A172 (cell line): ENCODE measurements at places on chromosomes 7 and 10. TPM values are rescaled to one million over a fixed set of nuclear protein-coding genes. Genes with fewer than 3 reads are reported as not detected.

- peak; percentile 80 for DNase-seq
Measured at GRCh38 chr10:23158370-23158769, 33.7 kb upstream of the PTF1A start.

- no peak for DNase-seq
Measured at GRCh38 chr10:1035201-1035600, 9.5 kb upstream of the IDI2 start.

DNA sequence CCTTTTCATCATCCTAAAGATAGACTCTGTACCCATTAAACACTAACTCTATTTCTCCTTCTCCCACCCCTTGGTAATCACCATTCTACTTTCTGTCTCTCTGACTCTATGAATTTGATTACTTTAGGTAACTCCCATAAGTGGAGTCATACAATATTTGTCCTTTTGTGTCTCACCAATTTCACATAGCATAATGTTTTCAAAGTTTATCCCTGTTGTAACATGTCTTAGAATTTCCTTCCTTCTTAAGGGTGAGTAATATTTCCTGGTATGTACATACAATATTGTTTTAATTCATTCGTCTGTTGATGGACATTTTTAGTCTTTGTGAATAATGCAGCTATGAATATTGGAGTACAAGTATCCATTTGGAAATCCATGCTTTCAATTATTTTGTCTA, 50.9 kb upstream of the CDCA7L start:
- no peak for DNase-seq

GRCh38 chr7:16921644-16922257, 40.0 kb upstream of the AGR3 start:
- DNase-seq = no peak

- DNase-seq = no peak
Measured at GRCh38 chr7:116977172-116977571, 23.9 kb downstream of the ST7 start.

GRCh38 chr10:241451-241850, 106.2 kb downstream of the ZMYND11 start:
- DNase-seq = no peak

- DNase-seq = no peak
Measured at GRCh38 chr10:118918587-118918986, 110.9 kb upstream of the NANOS1 start.

- no peak for DNase-seq
Measured at GRCh38 chr7:42392826-42393225, 155.8 kb upstream of the GLI3 start.

Gene INA
- not detected in 2 replicates for total RNA-seq

Gene SORBS1
- 0.91 and 2.5 TPM in 2 replicates for total RNA-seq

Gene NSUN6
- 11.9 and 15.5 TPM in 2 replicates for total RNA-seq

Gene ASAH2
- total RNA-seq = 0.46 and 0.83 TPM in 2 replicates

DNA sequence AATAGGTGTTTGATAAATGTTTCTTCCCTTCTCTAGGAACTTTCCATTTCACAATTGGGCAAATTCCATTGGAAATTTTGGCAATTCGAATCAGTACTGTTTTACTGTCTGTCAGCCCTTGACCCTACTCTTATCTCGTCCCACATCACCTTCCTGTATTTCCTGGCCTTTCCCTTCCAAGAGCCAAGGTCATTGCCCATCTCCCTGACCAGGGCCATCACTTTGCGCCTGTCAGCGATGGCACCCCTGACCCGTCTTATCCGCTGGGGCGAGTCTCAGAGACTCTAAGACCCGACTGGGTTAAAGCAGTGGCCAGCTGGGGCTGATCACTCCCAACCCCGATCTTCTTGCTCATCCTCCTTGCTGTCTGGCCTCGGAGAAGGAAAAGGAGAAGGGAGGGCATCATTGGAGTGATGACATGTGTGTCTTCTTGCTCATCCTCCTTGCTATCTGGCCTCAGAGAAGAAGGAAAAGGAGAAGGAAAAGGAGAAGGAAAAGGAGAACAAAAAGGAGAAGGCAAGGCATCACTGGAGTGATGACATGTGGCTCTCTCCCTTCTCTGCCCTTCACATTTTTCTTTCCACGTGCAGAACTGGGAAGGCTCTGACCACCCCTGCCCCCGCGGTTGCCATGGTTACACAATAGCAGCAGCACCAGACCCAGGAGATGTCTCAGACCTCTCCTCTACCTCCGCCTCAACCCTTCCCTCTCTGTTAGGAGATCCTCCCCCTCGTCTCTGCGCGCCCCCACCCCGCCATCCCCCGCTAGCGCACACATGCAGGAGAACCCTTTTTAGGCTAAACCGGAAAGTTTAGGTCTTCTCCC, 2.0 kb downstream of the SEMA3D start:
- DNase-seq = no peak

Gene MACROH2A2
- 12.7 and 15.0 TPM in 2 replicates for total RNA-seq

- DNase-seq = no peak
Measured at GRCh38 chr10:5530412-5530806, 5.6 kb downstream of the CALML3 start.

- DNase-seq = no peak
Measured at GRCh38 chr10:560314-560992, 129.0 kb downstream of the DIP2C start.
